ENCODE measurements at places on chromosomes 6 and 20.

DNA sequence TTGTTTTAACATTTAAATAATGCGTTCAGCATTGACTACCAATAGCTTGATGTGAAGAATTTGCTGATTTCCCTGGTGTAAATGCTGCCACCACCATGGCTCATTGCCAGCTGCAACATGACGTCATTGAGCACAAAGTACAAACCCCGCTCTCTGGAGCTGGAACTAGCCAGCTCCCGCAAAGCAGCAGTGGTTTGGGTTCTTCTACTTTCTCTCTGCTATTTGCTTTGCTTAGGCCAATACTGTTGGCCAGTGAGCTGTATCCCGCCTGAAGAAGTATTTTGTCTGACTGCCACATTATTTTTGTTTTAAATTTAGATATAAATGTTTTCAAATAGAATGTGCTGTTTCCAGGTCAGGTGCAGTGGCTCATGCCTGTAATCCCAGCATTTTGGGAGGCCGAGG lies 47.4 kb upstream of the KIF13A start:
- no peak for DNase-seq

DNA sequence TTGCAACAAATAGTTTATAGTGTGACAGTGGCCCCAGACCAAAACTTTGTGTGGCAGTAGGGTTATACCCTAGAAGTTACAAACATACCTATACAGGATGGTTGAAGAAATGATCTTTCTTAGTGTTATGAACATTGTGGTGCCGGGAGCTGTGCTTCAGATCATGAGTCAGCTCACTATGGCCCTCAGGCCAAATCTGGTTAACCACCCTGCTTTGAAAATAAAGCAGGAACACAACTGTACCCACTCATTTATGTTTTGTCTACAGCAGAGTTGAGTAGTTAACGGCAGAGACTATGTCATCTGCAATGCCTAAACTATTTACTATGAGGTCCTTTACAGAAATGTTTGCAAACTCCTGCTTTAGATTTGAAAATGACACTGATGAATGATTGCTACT lies 24.3 kb downstream of the AKAP7 start:
- DNase-seq: no peak

GRCh38 chr6:113989675-113990074 lies 18.7 kb upstream of the HDAC2 start:
- DNase-seq: no peak

DNA sequence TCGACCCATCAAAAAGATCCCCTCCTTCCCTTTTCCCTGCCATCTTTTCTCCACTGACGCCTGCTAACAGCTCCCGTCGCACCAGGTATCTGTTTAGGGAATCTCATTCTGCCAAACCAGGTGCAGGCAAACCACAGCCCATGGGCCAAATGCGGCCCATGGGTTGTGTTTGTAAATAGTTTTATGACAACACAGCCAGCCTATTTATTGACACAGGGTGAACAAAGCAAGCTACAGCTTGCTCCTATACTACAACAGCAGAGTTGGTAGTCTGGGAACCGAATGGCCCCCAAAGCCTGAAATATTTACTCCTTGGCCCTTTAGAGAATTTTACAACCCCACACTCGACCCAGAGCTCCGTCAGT lies 16.4 kb downstream of the NFATC2 start:
- DNase-seq: no peak

Measured in stimulated activated CD8-positive, alpha-beta memory T cell treated with anti-CD3 and anti-CD28 coated beads, Interleukin-7, amount 100 ng/mL, for 1 hour (primary cell).